ENCODE measurements at places on chromosomes 12 and 14.

GRCh38 chr14:95189367-95190132 is 32.2 kb upstream of the DICER1 start:
- DNase-seq, result peak; percentile 3

DNA sequence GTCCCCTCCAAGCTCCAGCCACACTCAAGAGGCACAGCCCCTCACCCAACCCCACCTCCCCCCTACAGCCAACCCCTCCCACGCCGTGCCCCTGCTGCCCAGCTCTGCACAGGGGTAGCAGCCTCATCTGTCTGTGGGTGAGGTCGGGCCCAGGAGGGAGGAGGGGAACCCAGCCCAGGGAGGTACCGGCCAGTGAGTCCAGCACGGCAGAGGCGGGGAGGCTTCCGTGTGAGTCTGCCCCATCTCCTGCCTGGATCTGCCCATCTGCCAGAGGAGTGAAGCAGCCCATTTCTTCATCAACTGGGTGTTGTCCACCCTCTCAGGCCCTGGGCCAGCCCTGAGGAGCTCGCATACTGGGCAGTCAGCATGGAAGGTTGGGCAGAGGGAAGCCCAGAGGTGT is 54.2 kb downstream of the CCNK start:
- no peak for DNase-seq

DNA sequence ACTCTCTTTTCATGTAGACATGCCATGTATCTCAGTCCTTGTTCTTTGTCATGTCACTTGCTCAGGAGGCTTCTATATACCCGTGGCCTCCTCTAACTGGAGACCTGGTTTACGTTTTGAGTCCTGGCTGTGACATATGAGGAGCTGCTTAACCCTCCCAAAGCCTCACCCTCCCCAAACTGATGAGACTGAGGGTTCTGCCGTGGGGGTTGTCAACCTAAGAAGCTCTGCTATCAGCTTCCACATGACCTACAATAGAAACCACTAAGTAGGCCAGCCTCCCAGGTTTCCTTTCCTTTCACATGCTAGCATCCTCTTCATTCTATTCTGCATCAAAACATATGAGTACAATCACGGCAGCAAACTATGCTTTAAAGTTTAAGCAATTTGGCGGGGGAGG is 76.8 kb upstream of the WSCD2 start:
- DNase-seq, result no peak

GRCh38 chr14:96497087-96497486 is 5.1 kb upstream of the PAPOLA start:
- no peak for DNase-seq

GRCh38 chr12:28216016-28216415 is 25.8 kb downstream of the CCDC91 start:
- no peak for DNase-seq

DNA sequence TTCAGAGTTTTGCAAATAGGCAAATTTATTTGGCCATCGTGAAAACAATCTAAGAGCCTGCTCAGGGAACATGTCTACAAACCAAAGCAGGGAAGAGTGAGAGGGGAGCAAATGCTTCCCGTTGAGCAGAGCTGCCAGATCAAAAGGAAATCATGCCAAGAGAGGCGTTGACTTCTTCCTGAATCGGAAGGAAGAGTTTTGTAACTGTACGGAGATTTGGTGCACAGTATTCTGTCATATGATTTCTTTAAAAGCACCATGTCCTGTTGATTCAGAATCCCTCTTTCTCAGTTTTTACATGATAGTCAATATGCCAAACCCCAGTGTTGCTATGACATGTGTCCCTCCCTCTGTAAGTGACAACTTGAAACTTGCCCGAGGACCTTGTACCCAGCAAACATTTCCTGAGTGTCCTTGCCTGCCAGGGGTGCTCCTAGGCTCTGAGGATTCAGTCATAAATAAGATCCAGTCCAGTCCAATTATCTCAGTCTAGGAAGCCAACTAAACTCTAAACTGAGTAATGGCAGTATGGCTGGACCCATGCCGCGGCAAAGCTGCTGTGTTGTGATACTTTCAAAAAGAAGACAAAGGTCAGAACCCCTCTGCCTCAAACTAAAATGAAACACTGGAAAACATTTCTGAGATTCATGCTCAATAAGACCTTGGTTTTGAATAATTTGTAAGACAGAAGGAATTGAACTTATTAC is 300.1 kb upstream of the FKBP4 start:
- peak; percentile 3 for DNase-seq

GRCh38 chr12:2944401-2945047 is 14.7 kb upstream of the TEAD4 start:
- DNase-seq, result peak; percentile 23

Data from astrocyte of the spinal cord (primary cell).